ENCODE measurements at places on chromosomes 5 and 9.

DNA sequence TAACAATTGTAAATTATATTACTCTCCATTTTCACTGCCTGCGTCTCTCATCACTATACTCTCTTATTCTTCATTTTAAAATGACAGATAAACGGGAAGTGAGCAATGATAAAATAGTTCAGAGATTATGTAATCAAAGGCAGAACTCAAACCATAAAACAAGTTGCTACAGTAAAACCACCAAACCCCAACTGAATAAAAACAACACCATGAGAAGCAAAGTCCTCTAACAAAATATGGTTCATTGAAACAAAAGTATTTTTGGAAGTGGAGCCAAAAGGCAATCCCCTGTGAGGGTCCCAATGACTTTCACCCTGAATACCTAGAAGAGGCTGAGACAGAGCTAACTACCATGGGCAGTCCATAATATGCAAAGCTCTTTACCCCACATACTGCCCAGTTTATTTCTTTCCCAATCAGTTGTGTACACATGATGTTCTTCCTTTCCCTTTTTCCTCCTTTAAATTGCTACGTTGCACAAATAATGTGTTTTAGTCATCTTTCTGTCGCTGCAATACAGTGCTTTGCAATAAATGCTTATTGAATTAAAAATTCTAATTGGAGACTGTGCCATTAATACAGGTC, 64.0 kb upstream of the PTGER4 start:
- DNase-seq: no peak

GRCh38 chr9:111484572-111484894, 350 bp upstream of the ECPAS start:
- DNase-seq: no peak

GRCh38 chr9:101582553-101582952, 12.2 kb downstream of the PPP3R2 start:
- peak; percentile 63 for DNase-seq

DNA sequence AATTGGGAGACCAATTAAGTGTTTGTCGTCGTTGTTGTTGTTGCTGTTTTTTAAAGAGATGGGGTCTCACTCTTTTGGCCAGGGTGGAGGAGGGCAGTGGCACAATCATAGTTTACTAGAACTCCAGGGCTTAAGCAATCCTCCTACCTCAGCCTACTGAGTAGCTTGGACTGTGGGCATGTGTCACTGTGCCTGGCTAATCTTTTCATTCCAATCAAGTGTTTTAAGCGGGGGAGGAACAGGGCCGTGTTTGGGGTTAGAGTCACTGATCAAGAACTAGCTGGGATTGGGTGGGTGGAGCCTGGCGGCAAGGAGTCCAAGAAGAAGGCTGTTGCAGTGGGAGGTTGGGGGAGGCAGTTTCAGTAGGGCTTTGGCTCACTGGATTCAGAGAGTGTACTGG, 13.8 kb downstream of the SNX30 start:
- peak; percentile 61 for DNase-seq

GRCh38 chr9:19568946-19569345, 160.1 kb downstream of the ACER2 start:
- no peak for DNase-seq

DNA sequence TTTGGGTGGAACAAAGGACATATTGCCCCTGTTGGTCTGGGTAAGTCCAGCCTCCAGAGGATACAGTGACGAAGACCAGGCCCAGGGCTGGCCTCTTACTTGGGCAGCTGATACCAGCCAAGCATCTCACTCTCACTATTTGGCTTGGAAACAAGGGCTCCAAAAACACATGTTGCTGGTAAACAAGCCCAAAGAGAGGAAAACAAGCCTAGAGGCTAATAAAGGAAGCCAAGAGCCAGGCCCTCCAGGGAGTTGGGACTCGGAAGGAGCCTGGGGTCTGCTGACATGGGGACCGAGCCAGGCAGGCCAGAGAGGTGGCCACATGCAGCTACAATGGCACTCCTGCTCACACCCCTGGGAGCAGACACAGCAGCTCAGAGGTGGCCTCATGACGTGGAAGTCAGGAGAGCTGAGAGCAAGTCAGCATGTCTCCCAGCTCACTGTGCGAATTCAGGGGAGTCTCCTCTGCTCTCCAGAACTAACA, 5.7 kb downstream of the SPARC start:
- DNase-seq: no peak

DNA sequence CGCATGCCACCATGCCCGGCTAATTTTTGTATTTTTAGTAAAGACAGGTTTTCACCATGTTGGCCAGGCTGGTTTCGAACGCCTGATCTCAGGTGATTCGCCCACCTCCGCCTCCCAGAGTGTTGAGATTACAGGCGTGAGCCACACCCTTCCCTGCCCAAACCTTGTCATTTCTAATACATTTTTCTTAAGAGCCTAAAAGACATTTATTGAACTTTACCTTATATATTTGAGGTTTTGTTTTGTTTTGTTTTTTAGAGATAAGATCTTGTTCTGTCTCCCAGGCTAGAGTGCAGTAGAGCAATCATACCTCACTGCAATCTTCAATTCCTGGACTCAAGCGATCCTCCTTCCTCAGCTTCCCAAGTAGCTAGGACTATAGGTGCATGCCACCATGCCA, 39.8 kb upstream of the FANCC start:
- no peak for DNase-seq

GRCh38 chr5:131423056-131423455, 159.2 kb downstream of the CDC42SE2 start:
- DNase-seq: peak; percentile 27

DNA sequence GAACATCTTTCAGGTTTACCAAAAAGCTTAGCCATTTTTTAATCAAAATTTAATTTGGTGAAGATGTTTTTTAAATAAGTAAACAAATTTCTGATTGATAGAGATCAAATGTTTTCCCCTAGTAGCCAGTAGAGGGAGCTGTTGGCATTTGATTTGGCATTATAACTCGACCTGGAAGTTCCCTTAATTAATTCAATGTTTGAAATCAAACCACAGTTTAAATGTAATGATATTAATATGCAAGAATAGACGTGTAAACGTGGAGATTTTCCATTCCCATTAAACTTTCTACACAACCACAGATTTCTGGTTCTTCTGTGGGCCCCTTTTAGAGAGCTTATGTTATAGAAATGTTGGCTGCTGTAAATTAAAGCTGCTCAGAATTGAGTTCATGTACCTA, 148.1 kb upstream of the MPDZ start:
- peak; percentile 54 for DNase-seq

All from fibroblast of skin of scalp (primary cell).